ENCODE measurements at places on chromosomes 3 and 15.

- DNase-seq: no peak
Measured at GRCh38 chr3:58183221-58183620, 27.6 kb downstream of the DNASE1L3 start.

GRCh38 chr3:156918746-156919145 lies 92.6 kb downstream of the LEKR1 start:
- DNase-seq: no peak

DNA sequence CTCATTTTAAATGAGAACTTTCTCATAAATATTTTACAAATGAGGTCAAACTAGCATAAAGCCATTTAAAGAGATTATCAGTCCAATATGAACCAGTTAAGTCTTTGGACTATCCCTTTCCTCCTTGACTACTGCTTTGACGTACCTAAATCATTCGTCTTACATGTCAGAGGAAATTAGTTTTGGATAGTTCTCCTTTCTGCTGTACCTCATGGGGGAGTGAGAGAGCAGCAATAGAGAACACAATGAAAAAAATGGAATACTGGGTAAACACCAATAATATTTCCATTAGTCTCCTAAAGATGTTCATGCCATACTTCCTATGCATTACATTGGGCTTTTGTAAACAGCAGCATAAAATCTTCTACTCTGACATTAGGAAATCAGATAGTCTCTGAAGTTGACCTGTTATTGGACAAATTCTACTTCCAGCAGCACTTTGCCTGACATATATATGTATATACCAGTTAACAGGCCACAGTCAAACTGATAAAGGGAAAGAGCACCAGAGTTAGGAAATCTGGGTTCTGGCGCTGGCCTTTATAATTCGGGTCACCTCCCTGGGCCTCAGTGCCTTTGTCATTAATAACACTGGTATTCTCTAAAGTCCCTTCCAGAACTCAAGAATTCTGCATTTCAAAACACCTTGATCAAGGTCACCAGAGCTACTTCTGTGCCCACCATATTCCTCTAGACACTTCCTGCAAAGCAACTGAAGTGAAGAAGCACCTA lies 26.8 kb downstream of the TIMMDC1 start:
- DNase-seq: no peak

DNA sequence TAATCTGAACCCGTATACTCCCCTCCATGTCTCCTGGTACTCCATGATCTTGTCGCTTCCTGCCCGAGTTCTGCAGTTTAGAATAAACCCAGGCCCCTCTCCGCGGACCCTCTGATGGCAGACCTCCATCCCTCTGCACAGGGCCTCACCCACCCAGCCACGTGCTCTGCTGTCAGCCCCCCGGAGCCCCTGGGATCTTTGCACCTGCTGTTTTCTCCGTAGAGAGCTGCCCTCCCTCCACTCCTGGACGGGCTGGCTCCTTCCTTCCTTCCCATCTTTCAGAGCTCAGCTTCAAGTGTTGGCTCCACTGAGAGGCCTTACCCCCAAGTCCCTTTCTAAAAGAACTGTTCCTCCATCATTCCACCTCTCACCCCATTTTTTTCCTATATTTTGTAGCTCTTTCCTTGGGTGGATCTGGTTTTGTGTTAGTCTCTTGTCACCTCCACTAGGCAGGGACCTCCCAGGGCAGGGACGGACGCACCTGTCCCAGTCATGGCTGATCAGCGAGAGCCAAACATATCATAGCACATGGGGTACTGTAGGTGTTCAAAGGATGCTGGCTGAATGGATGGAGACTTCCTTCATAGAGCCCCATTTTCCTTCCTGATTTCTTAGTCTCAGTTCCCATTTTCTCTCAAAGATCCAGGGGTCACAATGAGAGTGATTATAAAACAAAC lies 106.6 kb downstream of the VGLL4 start:
- DNase-seq: no peak

GRCh38 chr3:81920816-81921215 lies 159.4 kb upstream of the GBE1 start:
- no peak for DNase-seq

GRCh38 chr15:96166223-96167200 lies 164.0 kb upstream of the NR2F2 start:
- DNase-seq: no peak

Data from psoas muscle (tissue), 8 donors.